Neural progenitor cell (in vitro differentiated cells): ENCODE measurements at places on chromosomes 2 and 18.

DNA sequence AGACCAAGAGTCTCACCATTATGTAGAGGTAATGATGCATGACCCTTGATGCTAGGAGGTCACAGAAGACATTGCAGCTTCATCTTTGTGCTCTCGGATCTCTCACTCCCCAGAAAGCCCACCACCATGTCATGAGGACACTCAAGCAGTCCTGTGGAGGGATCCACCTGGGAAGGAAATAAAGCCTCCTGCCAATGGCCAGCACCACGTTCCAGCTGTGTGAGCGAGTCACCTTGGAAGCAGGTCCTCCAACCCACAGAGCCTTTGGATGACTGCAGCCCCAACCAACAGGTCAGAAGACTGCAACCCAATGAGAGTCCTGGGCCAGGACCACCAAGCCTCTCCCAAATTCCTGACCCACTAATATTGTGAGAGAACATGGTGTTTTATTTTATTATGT lies 38.4 kb downstream of the CYP26B1 start:
- no peak for DNase-seq

GRCh38 chr2:85707304-85707703 lies 13.1 kb downstream of the GNLY start:
- peak; percentile 87 for DNase-seq

GRCh38 chr2:150484461-150485021 lies 2.9 kb downstream of the RND3 start:
- peak; percentile 35 for DNase-seq

- DNase-seq: no peak
Observed at GRCh38 chr2:144702051-144702450, 182.1 kb upstream of the ZEB2 start.

DNA sequence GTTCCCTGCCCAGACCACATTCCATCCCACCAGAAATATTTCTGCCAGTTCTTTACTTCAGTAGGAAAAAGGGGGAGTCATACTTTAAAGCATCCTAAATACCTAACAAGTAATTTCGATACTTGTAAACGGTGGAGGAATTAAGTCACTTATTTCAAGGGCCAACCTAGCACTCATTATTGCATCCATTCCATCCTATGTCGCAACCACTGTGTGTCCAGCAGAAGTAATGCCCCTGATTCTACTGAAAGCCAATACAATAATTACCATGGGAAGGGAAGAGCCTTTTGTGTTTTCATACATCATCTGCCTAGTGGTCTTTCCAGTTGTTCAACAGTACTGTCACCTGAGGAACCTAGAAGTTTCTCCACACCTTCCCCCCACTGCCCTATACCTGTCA lies 12.5 kb downstream of the SERPINB8 start:
- DNase-seq: no peak

GRCh38 chr2:148876595-148877402 lies 1.8 kb downstream of the KIF5C start:
- DNase-seq: peak; percentile 95
